Kidney epithelial cell (primary cell): ENCODE measurements at places on chromosomes 6 and 20.

- DNase-seq = no peak
These were observed 67.3 kb downstream of the ISM1 start for GRCh38 chr20:13288357-13288756.

GRCh38 chr6:89398762-89399525 lies 13.1 kb downstream of the RRAGD start:
- DNase-seq = no peak

GRCh38 chr6:14312587-14312986 lies 195.0 kb downstream of the CD83 start:
- no peak for DNase-seq

GRCh38 chr6:46468403-46469010 lies 22.7 kb downstream of the RCAN2 start:
- no peak for DNase-seq

GRCh38 chr20:59069026-59069425 lies 26.4 kb upstream of the PRELID3B start:
- DNase-seq = no peak

DNA sequence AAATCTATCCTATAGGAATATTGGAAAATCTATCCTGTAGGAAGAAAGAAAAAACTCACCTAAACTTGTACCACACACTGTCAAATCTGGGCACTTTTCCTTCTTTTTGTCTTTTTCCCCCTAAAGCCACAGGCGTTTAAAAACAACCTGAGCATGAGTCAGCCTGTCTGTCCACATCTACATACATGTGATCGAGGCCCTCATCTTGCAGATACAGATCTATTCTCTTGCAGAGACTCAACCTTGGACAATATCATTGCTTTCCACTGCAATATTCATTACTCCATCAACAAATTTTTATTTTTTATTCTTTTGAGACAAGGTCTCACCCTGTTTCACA lies 95.9 kb upstream of the IYD start:
- DNase-seq = no peak

DNA sequence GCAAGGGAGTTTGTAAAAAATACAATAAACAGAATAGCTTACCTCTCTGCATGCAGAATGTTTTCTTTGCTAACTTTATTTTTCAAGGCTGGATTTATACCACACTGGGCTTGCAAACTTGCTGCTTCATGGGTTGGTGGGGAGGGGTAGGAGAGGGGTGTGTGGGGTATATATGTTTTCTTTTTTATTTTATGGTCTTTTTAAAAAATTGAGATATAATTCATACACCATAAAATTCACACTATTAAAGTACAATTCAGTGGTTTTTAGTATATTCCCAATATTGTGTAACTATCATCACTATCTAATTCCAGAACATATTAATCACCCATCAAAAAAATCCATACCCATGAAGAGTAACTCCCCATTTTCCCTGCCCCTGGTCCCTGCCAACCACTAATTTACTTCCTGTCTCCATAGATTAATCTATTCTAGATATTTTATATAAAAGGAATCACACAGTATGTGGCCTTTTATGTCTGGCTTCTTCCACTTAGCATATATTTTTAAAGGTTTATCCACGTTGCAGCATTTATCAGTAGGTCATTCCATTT lies 14.3 kb upstream of the TRPC4AP start:
- DNase-seq = no peak

DNA sequence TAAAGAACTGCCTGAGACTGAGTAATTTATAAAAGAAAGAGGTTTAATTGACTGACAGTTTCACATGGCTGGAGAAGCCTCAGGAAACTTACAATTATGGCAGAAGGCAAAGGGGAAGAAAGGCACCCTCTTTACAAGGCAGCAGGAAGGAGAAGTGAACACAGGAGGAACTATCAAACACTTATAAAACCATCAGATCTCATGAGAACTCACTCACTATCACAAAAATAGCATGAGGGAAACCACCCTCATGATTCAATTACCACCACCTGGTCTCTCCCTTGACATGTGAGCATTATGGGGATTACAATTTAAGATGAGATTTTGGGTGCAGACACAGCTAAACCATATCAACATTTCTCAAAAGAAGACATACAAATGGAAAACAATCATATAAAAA lies 266.3 kb downstream of the EPM2A start:
- no peak for DNase-seq

DNA sequence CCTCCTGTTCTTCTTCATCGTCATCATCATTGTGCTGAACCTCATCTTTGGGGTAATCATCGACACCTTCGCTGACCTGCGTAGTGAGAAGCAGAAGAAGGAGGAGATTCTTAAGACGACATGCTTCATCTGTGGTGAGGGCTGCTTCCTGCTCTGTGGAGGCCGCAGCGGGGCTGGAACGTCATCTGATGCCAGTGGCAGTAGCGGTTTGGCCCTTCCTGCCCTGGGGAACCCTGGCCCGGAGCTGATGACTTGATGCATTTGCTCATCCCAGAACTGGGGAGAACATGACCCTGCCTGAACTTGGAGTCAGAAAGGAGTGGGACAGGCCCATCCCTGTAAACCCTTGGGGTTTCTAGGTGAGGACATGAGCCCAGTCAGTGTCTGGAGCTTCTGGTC lies 18.7 kb downstream of the UQCC2 start:
- no peak for DNase-seq

GRCh38 chr20:37981568-37981967 lies 51.7 kb downstream of the TTI1 start:
- no peak for DNase-seq

- no peak for DNase-seq
These were observed 125.1 kb downstream of the MYLK4 start for GRCh38 chr6:2625581-2625980.

- DNase-seq = no peak
These were observed 575 bp upstream of the MICAL1 start for GRCh38 chr6:109456111-109456583.

- DNase-seq = no peak
These were observed 160.8 kb downstream of the ZDHHC14 start for GRCh38 chr6:157541618-157542413.

DNA sequence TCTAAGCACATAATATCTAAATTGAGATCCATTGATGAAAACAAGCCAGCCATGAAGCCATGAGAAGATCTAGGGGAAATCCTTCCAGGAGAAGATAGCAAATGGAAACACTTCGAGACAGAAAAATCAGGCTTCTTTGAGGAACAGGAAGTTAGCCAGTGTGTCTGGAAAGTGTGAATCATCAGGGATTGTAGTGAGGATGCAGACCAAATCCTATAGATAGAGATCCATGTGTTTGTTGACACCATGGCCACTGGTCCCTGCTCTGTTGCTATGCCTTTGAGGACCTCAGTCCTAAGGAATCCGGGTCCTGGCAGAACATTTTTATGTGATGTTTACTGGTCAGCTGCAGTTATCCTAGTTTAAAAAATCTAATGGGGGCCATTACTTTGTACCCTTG lies 6.6 kb upstream of the ELOVL2 start:
- no peak for DNase-seq

DNA sequence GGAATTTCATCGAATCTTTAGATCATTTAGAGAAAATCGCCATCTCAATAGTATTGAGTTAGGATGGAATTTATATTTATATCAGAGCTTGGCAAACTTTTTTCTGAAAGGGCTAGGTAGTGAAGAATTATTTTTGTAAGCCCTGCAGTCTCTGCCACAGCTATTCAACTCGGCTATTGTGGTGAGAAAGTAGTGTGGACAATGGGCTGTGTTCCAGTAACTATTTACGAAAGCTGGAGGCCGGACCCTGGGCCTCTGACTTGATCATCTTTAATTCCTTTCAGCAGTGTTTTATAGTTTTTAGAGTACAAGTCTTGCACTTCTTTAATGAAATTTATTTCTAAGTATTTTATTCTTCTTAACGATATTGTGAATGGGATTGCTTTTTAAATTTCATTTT lies 201.5 kb downstream of the FARS2 start:
- no peak for DNase-seq

- no peak for DNase-seq
These were observed 10.5 kb upstream of the TFAP2A start for GRCh38 chr6:10425176-10425974.
